ENCODE measurements at places on chromosomes 5 and 9.

DNA sequence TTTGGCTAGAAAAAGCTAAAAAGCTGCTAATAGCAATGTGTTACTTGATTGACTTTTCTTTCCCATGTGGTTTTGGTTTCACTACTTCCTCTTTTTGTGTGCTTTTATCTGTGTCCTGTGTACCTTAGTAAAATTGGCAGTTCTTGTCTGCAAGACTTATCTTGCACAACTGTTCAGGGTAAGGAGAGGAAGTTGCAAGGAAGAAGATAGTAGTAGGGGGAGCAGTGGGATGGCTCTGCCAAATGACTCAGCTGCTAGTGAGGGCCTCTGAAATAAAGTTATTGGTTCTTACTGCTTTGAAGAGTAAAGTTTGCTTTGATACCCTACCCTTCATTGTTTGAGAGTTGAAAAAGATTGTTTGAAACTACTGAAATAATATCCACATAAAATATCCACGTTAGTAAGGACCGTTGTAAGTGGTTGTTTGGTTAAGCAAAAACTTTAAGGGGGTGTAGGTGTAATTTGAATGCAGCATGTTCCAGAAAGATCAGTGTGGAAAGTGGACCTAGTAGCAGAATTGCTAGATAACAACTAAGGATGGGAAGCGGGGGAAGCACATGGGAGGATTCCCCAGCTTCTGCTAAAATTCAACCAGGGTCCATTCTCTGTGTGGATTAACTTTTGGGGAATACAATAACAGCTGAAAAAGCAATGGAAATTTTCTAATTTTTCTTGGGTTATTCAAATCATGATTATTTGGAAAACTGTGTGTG lies 123.5 kb downstream of the SCAMP1 start:
- DNase-seq = no peak

DNA sequence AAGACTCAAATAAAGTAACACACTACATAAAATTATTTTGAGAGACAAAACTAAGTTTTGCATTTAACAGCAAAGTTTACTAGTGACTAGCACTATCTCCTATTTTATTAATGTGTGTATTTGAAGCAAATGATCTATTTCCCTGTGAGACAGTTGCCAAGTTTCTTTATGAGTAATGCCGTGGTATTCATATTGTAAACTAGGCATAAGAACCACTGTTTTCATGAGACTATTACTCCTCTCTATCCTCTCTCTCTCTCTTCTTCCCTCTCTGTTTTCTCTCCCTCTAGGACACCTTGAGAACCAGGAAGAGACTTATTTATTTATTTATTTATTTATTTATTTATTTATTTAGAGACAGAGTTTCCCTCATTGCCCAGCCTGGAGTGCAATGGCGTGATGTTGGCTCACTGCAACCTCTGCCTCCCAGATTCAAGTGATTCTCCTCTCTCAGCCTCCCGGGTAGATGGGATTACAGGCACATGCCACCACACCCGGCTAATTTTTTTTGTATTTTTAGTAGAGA lies 61.1 kb downstream of the MLANA start:
- DNase-seq = no peak

GRCh38 chr9:82820186-82820585 lies 242.8 kb downstream of the RASEF start:
- no peak for DNase-seq

DNA sequence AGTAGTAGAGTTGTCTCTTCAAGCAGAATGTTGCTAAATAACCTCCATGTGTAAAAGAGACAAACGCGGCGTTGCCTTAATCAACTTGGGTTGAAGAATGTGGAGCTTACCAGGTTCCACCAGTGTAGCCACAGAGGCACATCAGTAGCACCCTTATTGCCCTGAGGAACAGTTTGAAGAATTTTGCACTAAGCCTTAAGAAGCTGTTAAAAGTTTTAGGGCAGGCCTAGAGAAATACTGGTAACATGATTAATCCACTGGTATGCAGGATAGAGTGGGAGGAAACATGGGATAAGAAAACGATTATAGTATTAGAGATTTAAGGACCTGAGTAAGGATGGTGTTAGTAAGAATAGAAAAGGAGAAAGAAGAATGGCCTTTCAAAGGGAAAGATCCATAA lies 100.6 kb downstream of the ZCCHC7 start:
- DNase-seq = no peak

GRCh38 chr9:14311171-14311949 lies 2.6 kb downstream of the NFIB start:
- DNase-seq = no peak

DNA sequence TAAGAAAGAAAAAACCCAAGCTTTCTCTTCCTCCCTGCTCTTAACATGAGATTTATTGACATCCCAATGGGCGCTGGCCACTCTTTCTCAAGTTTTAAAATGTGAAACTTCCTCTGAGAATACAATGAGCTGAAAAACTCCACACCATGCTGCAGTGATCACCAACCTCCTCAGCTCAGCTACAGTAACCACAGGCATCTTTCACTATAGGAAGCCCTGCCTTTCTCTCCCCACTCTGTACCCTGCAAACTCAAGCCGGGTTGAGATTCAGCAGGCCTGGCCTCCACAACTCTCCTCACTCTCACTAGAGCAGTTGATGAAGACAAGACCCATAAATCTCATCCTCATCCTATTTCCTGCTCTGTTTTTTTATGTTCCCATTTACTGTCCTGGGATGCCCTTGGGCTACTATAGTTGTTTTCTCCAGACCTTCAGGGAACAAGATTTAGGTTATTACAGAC lies 48.3 kb downstream of the SH3TC2 start:
- DNase-seq = no peak
